Esophagus squamous epithelium (tissue), 5 donors: ENCODE measurements at places on chromosomes 1 and 21.

- DNase-seq, result no peak
Observed at GRCh38 chr1:107899655-107900054, 65.3 kb downstream of the VAV3 start.

- no peak for DNase-seq
Observed at GRCh38 chr1:36320291-36320761, 3.1 kb downstream of the EVA1B start.

DNA sequence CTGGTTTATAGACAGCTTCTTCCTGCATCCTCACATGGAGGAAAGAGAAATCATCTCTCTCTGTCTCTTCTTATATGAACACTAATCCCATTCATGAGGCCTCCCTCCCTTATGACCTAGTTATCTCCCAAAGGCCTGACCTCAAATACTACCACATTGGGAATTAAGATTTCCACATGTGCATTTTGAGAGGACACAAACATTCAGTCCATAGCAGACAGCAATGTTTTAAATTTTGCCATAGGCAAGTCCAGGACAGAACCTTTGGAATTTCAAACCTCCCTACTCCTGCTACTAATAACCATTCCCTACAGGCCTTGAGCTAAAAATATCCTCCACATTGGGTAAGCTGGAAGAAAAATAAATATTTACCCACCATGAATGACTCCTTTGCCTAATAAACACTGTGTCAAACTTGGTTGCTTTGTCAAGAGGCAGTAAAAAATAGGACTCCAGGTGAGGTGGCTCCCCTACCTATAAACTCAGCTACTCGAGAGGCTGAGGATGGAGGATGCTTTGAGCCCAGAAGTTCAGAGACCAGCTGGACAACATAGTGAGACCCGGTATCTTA is 113.7 kb downstream of the ZNF281 start:
- DNase-seq, result no peak

- no peak for DNase-seq
Observed at GRCh38 chr1:39827201-39827600, 38.5 kb upstream of the BMP8B start.
